Neuronal stem cell (in vitro differentiated cells): ENCODE measurements at places on chromosomes 7 and 10.
A peak's percentile ranks its signal among the peaks of the same experiment; 100 is the strongest.

GRCh38 chr10:100746784-100747455, 1.5 kb downstream of the PAX2 start:
- no peak for DNase-seq

DNA sequence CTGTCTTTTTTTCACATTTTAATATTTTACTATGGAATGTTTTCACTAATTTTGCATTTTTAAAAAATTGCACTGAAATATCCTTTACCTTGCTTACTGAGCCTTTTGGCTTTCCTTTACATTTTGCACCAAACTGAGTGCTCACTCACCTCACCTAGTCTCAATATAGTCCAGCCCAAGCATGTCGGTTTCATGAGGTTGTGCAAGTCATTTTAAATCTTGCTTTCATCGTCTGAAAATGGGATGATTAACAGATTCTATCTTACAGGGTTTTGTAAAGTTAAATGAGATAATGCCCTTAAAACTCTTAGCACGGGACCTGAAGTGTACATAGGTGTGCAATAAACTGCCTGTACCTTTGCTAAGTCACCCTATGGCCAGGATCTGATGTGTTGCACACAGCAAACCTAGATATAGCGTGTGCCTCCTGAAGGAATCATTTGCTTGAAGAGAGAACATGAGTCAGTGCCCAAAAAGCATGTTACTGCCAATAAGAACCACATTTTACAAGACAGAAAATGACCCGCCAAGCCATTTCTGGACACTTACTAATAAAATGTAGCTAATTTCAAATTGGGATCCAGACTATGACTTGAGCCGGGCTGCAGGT, 199.8 kb downstream of the JCAD start:
- DNase-seq, result no peak

DNA sequence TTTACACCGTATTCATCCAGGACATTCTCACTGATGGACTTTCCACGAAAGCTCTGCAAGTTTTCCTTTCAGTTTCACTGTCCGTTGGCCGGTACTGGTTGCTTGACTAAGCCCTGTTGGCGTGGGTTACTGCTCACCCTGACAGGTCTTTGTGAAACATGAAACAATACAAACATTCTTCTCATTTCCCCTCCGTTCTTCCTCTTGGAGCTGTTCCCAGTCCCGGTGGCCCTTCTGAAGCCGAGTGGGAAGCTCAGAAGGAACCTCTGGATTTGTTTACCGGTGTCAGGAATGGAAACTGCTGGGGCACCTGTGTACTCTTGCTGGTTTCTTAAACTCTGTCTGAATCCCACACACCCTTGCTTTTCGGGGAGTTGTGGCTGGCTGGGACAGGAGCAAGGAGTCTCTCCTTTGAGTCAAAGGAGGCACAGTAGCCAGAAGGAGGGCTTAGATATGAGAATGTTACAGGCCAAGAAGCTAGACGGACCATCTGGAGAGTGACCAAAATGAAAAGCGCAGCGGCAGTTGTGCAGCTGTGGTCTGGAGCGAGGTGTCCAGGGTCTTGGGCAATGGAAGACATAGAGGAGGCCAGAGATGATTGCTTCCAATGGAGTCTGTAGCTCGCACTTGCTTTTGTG, 45.7 kb downstream of the LYZL2 start:
- DNase-seq, result no peak

DNA sequence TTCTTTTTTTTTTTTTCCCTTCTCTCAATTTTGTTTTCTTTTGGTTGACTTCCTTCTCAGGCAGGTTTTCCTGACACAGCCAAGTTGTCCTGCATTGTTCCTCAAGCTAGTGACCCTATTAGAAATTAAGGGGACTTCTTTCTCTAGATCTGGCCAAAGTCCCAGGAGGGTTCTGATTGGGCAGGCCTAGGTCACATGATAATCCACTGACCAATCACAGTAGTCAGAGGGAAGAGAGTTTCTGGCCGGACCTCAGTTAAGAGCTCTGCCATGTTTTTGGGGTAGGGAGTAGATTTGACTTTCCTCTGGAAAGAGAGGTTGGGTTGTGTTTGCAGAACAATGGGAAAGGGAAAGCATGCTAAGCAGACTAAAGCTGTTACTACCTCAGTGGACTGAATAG, 16.2 kb downstream of the VWA2 start:
- DNase-seq, result no peak

- DNase-seq, result no peak
These were observed 31.0 kb downstream of the CYP3A5 start for GRCh38 chr7:99648843-99649242.

DNA sequence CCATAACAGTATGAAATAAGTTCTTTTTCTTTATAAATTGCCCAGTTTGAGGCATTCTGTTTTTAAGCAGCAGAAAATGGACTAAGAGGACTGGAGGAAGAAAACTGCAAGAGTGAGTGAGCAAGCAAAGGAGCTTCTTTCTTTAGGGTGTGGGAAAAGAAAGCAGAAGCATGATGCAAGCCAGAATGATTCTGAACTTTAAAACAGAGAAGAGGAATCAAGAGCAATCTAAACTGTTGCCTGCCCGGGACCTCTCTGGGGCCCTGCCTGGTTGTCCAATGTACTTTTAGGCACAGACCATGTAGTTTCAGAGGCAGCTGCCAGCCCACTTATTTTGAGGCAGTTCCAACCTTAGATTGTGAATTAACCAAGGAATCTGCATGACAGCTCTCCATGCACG, 186.3 kb downstream of the PLPP4 start:
- no peak for DNase-seq

DNA sequence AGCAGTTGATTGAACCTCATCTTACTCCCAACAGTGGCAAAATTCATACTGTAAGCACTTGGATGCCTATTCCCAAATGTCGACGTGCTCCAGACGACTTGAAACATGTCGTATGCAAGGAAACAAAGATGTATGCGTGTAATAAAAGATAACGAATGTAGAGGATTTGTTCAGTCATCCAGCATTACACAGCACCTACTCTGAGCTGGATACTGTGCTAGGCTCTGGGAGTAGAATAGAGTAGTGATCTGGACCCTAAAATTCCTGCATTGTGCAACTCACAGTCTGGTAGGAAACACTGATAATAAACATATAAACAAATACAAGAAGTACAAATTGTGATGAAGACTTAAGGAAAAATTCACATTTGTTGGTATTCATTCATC, 5.6 kb upstream of the TBX20 start:
- DNase-seq, result no peak

GRCh38 chr10:129971381-129972144, 7.5 kb upstream of the EBF3 start:
- DNase-seq, result peak; percentile 71

DNA sequence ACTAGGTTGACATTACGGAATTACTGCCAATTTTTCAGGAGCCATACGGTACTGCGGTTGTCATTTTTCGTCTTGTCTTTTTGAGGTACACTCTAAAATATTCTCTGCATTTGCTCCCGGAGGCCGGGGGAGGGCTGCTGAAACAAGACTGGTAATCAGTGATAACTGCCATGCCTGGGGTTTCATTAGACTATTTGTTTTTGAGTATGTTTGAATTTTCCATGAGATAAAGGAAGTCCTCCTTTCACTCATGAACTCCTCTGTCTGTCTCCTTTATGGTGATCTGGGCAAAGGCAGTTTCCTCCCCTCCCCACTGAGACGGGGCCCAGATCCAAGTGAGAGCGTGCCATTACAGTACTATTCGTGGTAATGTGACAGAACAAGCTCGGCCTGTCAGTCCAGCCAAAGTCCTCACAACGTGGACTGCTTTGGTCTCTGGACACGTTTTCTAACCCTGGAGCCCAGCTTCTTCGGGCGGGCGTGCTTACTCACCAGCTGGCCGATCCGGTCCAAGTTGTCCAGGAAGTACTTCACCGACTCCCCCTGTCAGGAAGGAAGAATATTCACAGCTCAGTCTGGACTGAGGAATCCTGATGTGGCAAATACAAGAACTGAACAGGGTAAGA, 45.1 kb downstream of the AMZ1 start:
- DNase-seq, result no peak

DNA sequence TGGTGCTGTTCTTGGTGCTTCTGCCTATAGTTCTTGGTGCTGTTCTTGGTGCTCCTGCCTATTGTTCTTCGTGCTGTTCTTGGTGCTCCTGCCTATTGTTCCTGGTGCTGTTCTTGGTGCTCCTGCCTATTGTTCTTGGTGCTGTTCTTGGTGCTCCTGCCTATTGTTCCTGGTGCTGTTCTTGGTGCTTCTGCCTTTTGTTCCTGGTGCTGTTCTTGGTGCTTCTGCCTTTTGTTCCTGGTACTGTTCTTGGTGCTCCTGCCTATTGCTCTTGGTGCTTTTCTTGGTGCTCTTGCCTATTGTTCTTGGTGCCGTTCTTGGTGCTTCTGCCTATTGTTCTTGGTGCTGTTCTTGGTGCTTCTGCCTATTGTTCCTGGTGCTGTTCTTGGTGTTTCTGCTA, 71.1 kb downstream of the PTPRN2 start:
- DNase-seq, result no peak

DNA sequence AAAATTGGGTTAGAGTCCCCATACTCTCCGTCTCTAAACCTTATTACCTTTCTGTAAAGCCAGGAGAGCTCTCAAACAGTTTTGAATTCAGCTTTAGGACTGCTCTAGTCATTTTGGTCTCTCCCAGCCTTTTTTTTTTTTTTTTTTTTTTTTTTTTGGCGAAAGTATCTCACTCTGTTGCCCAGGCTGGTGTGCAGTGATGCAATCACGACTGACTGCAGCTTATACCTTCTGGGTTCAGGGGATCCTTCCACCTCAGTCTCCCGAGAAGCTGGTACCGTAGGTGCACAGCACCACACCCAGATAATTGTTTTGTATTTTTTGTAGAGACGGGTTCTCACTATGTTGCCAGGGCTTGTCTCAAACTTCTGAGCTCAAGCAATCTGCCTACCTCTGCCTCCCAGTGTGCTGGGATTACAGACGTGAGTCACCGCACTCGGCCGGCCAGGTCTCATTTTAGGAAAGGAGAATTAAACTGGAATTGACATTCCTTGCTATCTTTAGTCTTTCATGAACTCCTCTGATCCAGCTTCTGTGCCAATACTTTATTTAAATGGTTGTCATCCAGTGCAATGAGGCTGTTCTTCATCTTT, 31.4 kb upstream of the RSU1 start:
- DNase-seq, result no peak

DNA sequence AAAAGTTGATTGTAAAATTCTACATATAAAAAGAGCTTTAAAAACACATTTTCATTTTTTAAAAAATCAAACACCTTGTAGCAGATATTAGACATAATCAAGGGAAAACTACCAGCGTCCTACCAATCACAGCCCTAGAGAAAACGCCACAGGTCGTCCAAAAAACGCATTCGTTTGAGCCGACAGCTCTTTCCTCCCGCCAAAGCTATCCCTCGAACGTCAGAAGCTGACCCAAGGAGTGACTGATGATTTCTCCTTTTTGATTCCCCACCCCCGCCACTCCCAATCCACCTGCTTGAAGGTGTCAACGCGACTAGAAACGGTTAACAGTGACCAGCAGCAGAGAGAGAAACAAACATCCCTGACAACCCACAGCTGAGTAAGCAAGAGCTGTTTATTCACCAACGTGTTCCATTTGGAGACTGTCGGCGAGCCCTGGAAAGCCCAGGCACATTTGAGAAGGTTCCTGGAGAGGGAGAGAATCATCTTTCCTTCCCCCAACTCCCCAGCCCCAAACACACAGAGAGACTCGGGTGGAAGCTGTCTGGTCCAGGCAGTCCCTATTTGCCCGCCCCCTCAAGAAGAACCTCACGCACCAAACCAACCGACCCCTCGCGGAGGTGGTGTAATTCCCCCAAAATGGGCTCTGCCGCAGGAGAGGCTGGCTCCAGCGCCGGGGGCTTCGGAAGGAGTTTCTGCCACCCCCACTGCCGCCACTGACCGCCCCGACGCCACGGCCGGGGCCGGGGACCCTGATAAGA, 622 bp downstream of the CPEB3 start:
- DNase-seq, result peak; percentile 36

- DNase-seq, result no peak
These were observed 6.5 kb downstream of the DBNL start for GRCh38 chr7:44050915-44051560.

DNA sequence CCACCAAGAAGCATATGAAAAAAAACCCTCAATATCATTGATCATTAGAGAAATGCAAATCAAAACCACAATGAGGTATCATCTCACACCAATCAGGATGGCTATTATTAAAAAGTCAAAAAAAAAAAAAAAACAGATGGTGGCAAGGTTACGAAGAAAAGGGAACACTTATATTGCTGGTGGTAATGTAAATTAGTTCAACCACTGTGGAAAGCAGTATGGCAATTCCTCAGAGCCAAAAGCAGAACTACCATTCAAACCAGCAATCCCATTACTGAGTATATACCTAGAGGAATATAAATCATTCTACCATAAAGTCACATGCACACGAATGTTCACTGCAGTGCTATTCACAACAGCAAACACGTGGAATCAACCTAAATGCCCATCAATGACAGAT, 46.0 kb downstream of the CNOT4 start:
- no peak for DNase-seq

DNA sequence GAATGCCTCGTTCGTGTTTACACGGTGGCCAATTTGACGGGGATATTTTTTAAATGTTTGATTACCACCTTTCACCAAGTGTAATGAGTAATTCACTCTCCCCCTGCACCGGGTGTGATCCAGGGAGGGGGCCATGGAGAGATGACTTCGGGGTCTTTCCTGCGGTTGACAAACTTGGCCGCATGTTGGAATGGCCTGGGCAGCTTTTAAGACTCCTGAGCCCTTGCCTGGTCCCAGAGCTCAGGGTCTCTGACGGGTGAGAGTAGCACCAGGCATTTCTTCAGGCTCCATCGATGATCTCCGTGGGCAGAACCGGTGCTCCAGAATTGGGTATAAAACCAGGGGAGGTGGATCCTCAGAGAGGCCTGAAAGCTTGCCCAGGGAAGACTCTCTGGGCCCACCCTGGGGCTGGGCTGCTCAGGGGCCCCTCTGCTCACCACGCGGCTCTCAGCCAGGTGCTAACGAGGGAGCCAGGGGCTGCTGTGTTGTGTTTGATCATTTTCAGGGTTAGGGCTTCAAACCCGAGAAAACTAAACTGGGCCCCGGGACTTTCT, 882 bp downstream of the ZNF282 start:
- no peak for DNase-seq

DNA sequence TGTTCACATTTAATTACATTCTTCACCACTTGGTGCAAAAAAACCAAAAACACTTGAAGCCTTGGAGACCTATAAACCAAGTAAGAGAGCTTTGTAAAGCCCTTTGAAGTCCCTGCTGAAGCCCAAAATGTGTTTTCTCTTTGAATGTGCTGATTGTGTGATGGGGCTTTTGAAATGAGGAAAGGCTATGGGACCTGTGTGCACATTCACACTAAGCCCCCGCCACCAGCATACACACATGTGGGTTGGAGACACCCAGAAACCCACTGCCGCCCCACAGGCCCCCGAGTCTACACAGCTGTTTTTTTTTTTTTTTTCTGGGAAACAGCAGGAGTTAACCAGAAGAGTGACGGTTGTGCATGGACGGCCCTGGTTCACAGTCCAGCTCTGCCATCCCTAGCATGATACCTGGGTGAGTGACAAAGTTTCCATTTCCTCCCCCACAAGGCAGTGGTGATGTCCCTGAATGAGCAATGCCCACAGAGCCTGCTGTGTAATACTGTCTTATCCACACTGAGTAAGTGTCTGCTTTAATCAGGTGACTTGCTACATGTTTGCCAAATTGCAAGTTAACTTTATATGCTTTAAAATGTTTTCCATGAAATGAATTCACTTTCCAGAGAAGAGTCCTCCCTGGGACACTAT, 154.6 kb upstream of the GDF10 start:
- no peak for DNase-seq

GRCh38 chr7:116752305-116753074, 80.5 kb downstream of the MET start:
- no peak for DNase-seq

- no peak for DNase-seq
These were observed 57.0 kb downstream of the CHST3 start for GRCh38 chr10:72020914-72021809.

- DNase-seq, result no peak
These were observed 284.5 kb upstream of the KLF6 start for GRCh38 chr10:4069491-4069890.
